ENCODE measurements at places on chromosomes 7 and 10.
A peak's percentile ranks its signal among the peaks of the same experiment; 100 is the strongest.

DNA sequence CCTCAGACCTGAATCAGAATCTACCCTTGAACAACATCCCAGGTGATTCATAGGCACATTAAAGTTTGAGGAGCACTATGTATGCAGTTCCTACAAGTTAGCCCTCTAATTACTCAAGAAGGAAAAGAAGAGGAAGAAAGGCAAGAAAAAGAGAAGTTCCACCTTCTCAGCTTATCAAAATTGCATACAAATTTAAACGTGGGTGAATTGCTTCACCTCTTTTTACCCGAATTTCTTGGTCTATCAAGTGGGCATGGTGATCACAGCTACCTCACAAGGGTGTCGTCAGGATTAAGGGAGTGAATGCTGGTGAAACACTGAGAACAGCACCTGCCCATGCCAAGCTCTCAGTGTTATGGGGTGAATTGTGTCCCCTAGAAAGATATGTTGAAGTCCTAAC is 43.8 kb upstream of the PAPSS2 start:
- DNase-seq = peak; percentile 36

GRCh38 chr10:110649347-110650264 is 5.5 kb downstream of the RBM20 start:
- DNase-seq = no peak

- DNase-seq = no peak
These were observed 140.9 kb downstream of the ADCYAP1R1 start for GRCh38 chr7:31192986-31193385.

DNA sequence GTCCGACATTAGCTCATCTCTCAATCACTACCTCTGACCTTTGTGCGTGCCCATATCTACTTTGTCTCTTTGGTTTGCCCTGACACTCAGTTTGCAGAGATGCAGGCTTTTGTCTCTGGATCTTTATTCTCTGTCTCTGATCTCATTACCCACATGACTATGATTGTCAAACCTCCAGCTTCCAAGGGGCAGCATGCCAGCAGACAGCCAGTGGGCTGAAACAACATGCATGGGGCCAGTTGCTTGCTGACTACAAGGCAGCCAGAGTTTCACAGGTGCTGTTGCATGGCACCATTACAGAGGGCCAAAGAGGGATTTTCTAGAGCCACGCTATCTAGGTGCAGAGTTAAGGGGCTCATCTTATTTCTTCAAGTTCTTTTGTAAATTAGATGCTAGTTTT is 146.2 kb downstream of the SPAG6 start:
- DNase-seq = no peak

DNA sequence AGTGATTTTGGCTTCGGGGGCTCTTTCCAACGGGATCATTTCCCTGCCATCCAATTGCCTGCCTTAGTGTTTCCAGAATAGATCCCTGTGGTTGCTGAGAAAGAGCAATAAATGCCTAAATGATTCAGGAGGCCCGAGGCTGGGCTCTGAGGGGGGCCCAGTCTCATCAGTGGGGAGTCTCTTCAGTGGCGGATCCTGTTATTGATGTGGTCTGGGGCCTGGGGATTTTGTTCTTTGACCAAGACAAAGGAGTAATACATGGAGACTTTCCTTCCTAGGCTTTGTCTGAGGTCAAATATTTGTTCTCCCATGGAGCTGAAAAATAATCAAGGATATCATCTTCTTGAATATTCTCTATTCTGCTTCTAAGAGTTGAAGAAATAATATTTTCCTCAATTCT is 40.8 kb downstream of the TAS2R41 start:
- DNase-seq = no peak

GRCh38 chr7:116100626-116101025 is 70.1 kb upstream of the TFEC start:
- no peak for DNase-seq

DNA sequence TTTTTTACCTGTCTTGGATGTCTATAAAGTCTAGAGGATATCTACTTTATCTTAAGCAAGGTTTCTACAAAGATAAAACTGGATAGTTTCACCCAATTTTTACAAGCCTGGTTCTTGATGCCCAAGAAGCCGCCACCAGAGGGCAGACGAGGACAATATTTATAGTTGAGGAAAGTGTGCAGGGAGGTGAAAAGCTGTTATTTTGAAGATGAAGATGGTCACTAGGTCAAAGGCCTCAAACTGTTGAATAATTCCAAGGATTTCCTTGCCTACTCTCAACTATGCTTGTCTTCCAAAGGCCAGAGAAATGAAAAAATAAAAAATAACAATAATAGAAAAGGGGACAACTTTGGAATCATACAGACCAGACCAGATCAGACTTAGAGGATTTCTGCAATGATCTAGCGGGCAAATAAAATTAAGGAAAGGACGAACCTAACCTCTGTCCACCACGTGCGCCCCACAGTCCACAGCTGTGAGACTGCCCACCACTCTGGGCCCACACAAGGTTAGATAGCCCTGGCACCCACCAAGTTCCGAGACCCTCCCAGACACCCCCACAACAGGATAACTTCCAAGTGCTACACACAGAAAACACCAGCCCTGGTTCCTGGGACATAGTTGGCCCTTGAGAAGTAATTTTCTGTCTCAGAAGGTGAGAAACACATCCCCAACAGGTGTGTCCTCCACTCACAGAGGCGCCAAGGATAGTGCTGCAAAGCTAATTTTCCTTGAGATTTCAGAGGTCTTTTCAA is 2.8 kb downstream of the PKD1L1 start:
- peak; percentile 96 for DNase-seq

DNA sequence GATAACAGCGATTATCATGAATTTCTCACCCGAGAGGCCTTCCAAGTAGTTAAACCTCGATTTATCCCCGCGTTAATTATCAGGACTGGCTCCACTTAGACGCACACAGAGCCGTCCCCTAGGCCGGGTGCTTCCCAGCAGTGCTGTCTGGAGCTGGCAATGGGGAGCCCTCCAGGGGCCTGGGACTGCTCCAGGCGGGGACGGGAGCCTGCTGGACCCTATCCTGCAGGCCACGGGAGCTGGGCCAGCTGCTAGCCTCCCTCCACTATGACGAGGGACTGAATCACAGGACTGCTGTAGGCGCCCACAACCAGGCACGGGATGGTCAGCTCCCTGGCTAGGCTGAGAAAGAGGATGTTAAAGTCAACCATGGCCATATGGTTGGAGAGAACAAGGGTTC is 229.1 kb downstream of the ELFN1 start:
- DNase-seq = peak; percentile 58

GRCh38 chr10:25954851-25955250 is 20.8 kb downstream of the MYO3A start:
- no peak for DNase-seq

DNA sequence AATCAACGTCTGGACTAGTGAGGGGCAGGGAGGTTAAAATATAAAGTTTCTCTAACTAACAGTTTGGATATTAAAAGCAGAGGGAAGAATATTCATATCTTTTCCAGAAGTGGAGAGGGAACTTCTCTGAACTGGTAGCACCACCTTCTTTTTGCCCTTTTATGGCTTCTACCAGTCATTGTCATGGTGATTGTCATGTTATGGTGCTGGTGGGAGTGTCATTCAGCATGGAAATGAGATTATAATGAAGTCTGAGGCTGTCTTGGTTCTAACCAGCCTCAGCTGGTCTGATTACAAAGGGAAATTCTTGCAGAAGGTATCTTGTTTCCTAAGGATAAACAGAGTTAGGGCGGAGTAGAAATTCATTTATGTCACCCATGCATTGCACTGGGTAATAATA is 523.8 kb downstream of the ZWINT start:
- no peak for DNase-seq

GRCh38 chr7:155846936-155847335 is 34.7 kb upstream of the SHH start:
- no peak for DNase-seq

DNA sequence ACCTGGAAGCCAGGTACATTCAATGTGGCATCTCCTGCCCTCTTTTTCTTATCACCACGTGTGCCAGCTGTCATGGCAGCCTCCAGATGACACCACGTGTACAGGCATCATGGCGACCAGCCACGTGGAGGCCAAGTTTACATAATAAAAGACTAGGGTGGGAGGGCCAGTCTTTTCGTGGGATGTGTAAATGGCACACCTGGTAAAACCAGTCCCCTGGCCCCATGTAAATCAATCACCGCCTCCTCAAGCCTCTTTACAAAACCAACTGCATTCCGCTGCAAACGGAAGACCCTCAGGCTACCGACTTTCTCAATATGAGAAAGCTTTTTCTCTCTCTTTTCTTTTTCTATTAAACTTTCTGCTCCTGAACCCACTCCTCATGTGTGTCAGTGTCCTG is 65.1 kb upstream of the PHF14 start:
- DNase-seq = no peak

- DNase-seq = no peak
These were observed 221.3 kb upstream of the DGKB start for GRCh38 chr7:15123901-15124300.

- DNase-seq = peak; percentile 65
These were observed 851 bp downstream of the MKRN1 start for GRCh38 chr7:140478246-140479061.

DNA sequence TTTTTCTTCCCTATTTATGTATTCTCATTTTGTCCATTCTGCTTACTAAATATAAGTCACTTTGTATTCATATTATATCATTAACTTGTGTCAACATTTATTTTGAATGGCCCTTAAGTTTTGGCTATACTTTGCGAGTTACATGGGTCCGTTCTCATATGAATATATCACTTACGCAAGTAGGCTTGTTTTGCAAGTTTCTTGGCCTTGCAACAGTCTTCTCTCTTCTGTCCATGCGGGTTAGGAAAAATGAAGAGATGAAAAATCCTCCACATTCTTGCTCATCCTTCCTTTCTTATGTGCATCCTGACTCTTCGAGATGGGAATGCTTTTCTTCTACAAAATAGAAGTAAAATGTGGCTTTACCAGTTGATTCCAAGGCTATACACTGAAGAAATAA is 82.8 kb downstream of the GPR158 start:
- DNase-seq = no peak

- DNase-seq = no peak
These were observed 354.7 kb downstream of the PHTF2 start for GRCh38 chr7:78153285-78153684.

- no peak for DNase-seq
These were observed 98.5 kb downstream of the CABCOCO1 start for GRCh38 chr10:61760943-61761824.

DNA sequence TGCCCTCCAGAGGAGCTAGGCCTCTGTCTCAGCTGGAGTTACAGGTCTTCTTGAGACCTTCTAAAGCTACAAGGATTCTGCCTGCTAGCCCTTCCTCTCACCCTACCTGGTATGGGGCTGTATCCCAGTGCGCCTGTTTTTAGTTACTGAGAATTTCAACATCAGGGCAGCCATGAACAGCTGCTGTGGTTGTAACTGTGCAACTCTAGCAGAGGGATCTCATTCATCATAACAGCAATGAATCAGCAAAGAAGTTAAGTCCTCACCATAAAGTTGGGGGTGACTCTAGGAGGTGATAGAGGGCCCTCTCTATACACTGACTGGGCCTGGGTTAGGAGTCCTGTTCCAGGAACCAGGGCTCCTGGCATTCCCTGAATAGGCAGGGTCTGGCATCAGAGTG is 14.0 kb upstream of the CDH23 start:
- no peak for DNase-seq

- no peak for DNase-seq
These were observed 152.6 kb downstream of the ZMYND11 start for GRCh38 chr10:287814-288213.

DNA sequence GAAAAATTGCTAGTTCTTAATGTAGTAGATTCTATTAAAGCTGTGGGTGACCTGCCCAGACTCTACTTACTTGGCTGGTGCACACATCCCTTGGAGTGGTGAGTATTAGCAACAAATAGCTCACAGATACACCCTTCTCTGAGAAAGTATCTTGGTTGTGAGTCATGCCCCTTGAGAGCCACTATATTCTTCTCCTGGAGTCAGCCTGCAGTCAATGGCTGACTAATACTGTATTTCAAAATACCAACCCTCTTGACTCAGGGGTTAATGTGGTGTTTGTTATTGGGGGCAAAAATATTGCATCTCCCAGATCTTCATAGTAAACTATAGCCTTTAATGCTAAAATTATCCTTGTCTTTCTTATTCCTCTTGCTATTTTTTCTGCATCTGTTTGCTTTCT is 354.9 kb downstream of the BMPER start:
- DNase-seq = no peak

- DNase-seq = no peak
These were observed 84.1 kb downstream of the FOXL3 start for GRCh38 chr7:373818-374705.

- DNase-seq = no peak
These were observed 188.7 kb upstream of the PPP1R3A start for GRCh38 chr7:114107522-114107921.

- DNase-seq = peak; percentile 92
These were observed 1.6 kb downstream of the TCF7L2 start for GRCh38 chr10:112951359-112952281.

GRCh38 chr7:25831831-25832411 is 320.1 kb upstream of the NFE2L3 start:
- DNase-seq = no peak

DNA sequence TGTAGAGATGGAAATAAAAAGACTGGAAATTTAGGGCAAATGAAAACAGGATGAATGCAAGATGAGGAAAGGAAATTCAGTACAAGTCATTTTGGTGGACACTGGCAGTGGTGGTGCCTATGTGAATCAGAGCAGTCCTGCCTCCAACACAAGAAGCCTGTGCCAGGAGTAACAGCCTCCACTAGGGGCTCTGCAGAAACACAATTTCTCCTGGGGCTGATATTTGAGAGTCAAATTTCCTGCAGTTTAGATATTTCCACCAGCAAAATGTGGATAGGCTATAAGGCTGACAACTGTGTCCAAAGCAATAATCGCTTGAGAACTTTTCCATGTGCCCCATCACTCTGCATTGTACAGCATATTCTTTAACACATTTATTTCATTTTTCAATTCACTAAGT is 4.7 kb upstream of the PLXDC2 start:
- DNase-seq = no peak

DNA sequence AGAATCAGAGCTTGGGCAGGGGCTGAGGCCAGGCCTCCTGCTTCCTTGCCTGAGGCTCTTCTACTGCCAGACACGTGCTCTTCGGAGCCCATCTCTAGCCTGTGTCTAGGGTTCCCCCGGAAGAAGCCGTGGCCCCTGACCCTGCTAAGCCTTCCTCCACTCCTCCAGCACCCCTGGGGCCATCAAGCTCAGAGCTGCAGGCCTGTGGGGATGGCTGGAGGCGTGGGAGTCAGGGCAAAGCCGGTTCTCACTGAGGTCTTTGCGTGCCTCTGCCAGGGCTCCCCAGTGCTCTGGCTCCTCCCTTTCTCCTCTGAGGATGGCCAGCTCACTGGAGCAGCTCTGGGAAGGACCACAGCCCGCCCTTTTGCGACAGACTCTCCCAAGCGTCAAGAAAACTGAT is 34.4 kb downstream of the GHRHR start:
- DNase-seq = no peak

- DNase-seq = no peak
These were observed 3.3 kb downstream of the JMJD1C start for GRCh38 chr10:63462442-63462841.

DNA sequence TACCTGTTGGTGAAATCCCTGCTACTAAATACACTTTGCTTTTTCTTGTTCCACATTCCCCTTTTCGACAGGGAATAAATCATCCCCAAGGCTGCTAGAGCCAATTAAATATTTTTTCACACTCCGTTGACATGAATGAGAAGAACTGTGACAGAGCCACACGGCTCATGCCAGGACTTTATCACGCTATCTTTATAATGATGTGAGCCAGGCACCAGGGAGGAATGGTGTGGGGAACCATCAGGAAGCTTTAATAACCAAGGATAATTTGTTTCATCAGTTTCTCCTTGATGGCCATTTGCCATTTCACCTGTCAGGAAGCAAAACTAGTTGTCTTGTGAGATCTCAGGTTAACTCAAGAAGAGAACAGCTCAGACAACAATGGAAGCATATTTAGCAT is 193.0 kb upstream of the C7orf33 start:
- no peak for DNase-seq

All from inflammatory macrophage treated with lipopolysaccharide for 1 hour (primary cell).